Testis (tissue), 5 donors: ENCODE measurements at places on chromosomes 1 and 21. TPM values are rescaled to one million over a fixed set of nuclear protein-coding genes. Genes with fewer than 3 reads are reported as not detected.

DNA sequence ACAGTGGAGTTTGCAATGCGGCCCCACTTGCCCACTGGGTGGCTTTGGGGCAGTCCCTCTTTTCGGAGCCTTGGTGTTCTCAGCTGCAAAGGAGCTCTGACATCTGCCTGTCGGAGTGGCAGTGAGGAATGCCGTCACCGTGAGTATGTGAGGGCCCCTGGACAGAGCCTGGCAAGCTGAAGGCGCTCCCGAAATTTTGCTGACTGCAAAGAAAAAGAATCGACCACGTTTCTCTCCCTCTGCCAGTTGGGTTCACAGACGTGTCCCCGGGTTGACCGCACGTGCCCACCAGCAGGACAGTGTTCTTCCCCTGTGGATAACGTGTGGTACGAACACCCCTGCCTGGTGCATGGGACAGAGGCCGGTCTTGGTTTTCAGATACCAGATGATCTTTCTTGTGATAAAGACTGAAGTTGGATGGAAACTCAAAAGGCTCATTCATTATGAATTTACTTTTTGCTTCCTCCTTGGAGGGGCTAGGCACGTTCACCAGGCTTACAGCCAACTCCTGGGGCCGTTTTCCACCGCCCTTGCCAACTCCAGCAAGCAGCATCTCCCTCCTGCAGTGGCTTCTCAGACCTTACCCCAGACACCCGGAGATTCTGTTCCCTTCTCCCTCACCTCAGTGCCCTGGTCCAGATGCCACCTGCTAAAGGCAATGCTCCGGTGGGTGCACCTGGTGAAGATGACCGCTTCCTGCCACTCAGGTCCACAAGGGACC, 29.7 kb downstream of the ECE1 start:
- DNase-seq = no peak

DNA sequence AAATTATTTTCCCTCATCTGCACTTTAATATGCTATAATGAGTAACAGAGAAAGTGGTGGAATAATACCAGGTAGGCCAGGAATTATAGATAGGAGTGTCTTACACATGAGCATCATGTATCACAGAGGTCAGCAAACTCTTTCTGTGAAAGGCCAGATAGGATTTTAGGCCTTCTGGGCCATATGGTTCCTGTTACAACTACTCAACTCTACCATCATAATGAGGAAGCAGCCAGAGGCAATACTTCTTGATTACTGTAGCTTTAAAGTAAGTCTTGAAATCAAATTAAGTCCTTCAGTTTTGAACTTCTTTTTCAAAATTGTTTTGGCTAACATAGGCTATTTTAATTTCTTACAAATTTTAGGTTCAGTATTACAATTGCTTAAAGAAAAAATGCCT, 32.1 kb upstream of the IGSF3 start:
- no peak for DNase-seq

DNA sequence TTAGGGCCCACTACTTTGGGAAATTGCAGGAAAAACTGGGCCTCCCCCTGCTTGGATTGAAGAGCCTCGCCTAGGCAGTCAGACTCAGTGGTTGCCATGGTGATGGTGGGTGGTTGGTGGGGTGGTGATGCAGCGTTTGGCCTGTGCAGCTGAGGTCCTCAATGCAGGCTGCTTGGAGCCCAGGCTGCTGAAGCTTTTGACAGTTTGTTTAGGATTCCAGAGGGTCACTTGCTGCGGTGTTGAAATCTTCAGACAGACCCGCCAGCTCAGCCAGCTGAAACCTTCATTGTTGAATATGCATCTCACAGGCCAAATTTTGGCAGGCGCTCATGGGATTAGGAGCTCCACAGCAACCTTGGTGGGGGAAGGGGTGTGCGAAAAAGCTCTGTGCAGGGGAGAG, 67.9 kb downstream of the CACNA1E start:
- DNase-seq = no peak

- DNase-seq = peak; percentile 92
These were observed 70.8 kb upstream of the RHOU start for GRCh38 chr1:228664399-228664914.

KIAA0040 gene
- 8.2 TPM for total RNA-seq

DNA sequence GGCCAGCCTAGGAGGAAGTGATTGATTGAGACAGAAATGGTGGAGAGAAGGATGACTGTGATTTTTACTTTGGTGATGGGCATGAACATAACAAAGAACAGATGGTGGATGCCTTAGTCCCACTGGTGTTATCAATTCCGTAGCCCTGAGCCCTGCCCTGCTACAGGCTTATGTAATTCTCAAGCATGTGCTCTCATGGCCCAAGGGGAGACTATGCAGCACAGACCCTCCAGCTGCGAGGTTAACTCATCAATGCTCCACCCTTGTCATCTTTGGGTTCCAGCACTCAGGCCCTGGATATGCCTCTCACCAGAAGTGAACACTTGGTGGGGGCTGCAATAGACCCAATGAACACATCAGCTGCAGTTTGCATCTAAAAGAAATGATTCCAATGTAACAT, 62.7 kb upstream of the LRRC8D start:
- DNase-seq = no peak

- no peak for DNase-seq
These were observed 44.1 kb upstream of the BARHL2 start for GRCh38 chr1:90761156-90761555.

FMO2 gene
- total RNA-seq = 3.4 TPM

DNA sequence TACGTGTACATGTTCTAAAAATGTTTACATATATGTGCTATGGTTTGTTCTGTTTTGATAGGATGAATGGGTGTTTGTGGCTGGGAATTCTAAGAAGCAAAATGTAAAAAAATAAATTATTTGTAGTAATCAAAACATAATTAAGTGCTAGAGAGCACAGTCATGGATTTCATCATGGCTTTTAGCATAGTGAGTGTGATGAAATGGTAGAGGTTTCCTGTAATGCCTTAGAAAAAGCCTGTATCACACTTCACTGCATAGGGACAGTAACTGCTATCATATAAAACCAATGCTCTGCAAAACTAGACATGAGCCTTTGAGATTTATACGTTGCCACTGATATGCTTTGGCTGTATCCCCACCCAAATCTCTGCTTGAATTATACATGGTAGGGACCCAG, 99.8 kb downstream of the PTGER3 start:
- no peak for DNase-seq

DNA sequence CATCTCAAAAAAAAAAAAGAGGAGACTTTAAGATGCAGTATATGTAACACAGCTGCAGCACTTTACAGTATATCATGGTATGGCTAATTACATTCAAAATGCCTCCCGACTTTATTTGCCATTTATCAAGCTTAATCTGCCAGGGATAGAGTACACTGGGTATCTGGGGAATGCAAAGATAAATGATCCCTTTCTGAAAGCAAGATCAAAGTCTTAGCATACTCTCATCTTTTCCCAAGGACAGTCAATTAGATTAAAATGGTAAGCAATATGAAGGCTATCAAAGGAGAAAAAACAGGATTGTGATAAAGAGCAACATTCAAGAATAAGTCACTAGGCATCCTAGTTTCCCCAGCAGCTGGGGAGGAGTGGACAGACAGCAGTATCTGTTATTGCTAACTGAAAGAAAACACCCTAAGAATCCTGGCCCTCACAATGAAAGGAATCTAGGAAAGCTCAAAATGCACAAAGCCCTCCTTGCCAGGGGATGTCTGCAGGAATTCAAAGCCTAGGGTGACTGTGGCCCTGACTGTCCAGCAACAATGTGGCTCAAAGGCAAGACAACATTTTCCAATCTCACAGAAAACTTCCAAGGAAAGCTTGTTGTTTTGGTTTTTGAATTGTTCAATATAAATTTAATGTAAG, 56.7 kb upstream of the RAP1GAP start:
- no peak for DNase-seq

DNA sequence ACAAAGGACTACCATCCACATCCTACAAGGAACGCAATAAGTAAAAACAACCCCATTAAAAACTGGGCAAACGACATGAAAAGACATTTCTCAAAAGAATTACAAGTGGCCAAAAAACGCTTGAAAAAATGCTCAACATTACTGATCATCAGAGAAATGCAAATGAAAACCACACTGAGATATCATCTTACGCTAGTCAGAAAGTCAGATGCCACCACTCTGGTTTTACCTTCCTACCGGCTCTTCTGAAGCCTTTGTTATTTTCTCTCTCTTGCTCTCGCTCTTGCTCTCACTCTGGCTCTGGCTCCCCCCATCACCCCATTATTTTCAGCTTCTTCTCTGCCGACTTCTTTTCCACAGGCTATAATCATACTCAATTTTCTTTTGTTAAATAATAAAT, 38.8 kb downstream of the VPS45 start:
- DNase-seq = no peak

- DNase-seq = peak; percentile 79
These were observed at the start of gene NFIA for GRCh38 chr1:61082311-61083012. Gene NFIA, plus strand, starts transcription at chr1:61082561.

DNA sequence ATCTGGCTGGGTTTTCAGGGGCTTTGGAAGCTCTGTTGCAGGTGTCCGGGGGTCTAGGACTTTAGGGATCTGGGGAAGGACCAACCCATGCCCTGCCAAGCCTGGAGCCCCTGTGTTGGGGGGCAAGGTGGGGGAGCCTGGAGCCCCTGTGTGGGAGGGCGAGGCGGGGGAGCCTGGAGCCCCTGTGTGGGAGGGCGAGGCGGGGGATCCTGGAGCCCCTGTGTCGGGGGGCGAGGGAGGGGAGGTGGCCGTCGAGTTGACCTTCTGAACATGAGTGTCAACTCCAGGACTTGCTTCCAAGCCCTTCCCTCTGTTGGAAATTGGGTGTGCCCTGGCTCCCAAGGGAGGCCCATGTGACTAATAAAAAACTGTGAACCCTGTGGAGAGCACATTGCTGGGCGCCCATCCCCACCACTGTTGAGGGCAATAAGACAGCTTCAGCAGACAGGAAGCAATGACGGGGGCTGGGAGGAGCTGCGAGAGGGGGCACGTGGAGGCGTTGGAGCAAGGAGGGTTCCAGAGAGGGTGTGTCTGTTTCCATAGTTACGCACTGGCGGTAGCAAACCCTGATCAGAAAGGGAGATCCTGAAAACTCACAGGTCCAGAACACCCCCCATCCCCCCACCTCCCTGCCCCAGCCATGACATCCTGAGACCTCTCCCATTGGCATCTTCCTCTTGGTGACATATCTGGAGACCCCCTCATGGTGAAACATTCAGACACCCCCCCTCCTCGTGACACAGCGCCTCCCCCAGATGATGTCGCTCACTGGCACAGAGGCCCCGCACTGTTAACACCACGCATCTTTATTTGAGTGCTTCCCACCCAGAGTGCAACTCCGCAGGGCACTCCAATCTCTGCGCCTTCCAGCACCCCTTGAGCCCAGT, 8.4 kb downstream of the MYBPH start:
- DNase-seq = no peak

DNA sequence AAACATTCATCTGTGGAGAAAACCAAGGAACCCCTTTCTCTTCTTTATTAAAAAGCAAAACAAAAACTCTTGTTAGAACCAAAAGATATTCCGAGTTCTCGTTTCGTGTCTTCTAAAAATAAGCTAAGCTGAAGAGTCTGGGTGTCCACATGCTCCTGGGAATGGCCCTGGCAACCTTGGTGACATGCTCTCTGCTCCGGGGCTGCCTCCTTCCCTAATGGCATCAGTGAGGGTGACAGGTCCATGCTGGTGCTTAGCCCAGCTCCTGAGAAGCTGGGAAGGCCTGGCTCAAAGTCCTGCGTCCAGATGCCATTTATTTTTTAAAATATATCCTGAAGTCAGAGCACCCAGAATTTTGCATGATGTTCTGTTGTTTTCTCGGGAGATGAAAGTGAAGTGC, 24.6 kb upstream of the TRAPPC10 start:
- no peak for DNase-seq

TCP10L gene
- total RNA-seq = 81.3 TPM

DNA sequence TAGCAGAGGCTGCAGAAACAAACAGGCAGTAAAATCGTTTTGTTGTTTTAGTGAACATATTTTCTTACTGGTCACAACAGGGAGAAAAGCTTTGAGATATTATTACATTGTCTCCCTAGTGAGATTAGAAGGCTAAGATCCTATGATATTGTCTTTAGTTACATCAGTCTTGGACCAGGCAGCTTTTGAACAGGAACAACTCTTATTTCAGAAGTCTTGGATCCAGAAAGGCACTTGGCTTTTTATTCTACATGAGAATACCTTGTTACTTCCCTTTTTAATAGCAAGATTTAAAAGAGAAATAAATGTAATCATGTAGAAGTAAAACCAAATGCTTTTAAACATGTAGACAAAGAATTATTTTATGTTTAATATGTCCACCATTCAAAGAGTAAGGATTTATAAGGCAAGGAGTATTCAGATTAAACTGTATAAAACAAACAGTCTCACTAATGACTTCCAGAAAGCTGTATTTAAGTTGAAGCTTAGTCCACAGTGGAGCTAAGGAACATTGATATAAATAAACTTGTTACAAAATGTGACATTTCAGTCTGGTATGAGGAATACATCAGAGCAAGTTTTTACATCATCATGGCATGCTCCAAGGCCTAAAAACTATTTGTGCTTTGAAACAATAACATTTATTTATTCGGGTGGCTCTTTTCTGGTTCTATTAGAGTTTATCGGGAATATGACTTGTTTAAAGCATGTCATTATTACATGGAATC, 72.2 kb downstream of the PHTF1 start:
- no peak for DNase-seq

TNFAIP8L2 gene
- 0.99 TPM for total RNA-seq

GRCh38 chr1:15939181-15940109, 36.5 kb downstream of the ZBTB17 start:
- DNase-seq = peak; percentile 52

GRCh38 chr1:93123201-93123783, 44.2 kb downstream of the MTF2 start:
- DNase-seq = no peak
